ENCODE measurements at places on chromosomes 11 and 22.

DNA sequence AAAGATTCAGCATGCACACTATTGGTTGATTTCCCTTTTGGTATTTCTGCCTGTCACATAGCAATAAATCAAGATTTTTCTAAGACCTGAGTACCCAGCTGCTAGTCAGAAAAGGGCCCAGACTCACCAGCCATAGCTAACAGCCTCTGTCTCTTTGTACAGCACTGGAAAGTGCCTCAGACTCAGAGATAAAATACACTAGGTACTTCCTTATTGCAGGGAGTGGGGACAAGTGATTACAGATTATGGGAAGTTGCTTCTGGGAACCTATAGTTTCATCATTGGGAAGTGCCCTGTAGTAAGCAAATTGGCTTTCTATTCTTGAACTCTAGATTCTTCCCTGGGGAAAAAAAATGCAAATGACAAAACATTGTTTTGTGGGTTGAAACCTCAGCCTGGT is at the start of gene CASP5:
Gene CASP5 (minus strand): TSS at position 166 of the 400 bp plus-strand sequence. CDS start 32 bp downstream, at position 134.
- no peak for DNase-seq

GRCh38 chr11:69429716-69430491 is 51.6 kb upstream of the LINC01488 start:
- DNase-seq: no peak

DNA sequence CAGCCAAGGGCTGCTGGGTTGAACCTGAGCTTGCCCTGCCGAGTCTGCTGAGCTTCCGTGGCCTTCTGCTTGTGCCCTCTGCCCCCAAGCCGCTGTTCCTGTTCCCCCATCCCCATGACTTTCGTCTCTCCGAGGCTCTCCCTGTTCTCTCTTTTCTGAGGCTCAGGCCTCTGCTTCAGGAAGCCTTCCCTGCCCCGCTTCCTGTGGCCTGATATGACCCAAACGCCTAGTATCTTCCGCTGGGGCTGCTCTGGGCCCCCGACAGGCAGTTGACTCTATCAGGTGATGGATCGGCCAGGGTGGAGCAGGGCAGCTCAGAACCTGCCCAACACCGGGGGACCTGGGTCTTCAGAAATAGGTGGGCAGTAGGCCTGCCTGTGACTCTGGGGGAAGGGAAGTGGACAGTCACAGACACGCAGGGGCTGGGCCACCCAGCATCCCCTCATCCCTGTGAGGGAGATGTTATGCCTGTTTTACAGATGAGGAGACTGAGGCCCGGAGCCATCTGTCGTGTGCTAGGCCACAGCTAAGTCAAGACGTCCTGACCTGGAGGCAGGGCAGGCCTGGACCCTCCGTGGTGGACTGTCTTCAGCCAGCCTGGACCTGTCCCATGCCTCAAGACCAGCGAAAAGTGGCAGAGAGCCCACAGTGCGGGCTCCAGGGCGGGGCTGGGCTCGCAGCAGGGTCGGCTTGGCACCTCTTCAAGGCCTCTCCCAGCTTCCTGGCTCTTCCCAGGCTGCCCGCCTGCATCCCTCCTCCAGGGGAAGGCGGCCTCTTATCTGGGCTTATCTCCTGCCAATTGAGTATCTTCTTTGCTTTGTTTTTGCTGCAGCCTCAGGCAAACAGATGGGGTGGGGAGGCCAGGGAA is 16.2 kb downstream of the BAD start:
- DNase-seq: no peak

DNA sequence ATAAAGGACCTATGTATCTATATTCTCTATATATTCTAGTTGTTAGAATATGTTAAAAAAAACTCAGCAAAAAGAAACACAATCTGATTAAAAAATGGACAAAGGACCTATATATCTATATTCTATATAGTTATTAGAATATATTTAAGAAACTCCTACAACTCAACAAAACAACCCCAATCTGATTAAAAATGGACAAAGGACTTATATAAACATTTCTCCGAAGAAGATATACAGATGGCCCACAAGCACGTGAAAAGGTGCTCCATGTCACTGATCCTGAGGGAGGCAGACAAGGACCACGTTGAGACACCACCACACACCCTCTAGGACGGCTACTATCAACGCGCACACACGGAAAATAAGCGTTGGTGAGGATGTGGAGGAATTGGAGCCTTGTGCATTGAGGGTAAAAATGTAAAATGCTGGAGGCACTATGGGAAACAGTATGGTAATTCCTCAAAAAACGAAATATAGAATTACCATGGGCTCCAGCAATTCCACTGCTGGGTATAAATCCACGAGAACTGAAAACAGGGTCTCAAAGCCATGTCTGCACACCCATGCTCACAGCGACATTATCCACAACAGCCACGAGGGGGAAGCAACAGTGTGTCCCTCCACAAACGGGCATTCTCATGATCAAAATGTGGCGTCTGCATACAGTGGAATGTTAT is 22.7 kb downstream of the YPEL1 start:
- DNase-seq: peak; percentile 40

DNA sequence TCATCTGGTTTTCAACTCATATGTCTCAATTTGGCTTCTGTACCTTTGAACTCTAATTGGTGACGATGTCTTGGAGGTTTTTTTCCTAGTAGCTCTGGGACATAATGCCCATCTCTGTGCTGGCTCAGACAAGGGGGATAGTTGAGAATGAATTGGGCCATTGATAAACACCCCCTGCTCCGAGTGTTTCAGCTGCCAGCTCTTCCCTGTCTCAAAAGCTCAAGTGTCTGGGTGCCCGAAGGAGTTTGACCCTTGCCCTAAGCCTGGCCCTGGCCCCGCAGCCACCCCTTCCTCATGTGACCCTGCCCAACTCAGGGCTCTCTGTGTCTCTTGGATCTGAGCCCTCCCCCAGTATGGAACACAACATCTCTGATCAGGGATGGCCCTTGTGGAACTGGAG is 3.0 kb downstream of the INSC start:
- DNase-seq: no peak

- DNase-seq: no peak
Measured at GRCh38 chr11:117232911-117233409, 489 bp downstream of the RNF214 start.

- no peak for DNase-seq
Measured at GRCh38 chr11:101482556-101483124, 101.2 kb downstream of the TRPC6 start.

DNA sequence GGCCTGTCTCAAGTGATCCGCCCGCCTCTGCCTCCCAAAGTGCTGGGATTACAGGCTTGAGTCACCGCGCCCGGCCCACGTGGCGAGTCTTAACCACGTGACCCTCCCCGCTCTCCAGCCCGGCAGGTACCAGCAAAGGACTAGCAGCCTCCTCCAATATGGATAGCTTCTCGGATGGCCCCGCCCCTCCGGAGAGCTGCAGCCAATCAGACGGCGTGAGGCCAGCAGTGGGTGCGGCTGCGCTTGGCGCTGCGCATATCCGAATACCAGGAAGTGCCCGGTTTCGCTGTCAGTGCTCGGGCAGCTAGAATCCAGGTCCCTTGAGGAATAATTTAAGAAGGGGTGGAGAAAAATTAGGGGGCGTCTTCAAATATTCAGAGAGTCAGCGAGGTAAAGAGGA is 14.7 kb upstream of the PISD start:
- peak; percentile 94 for DNase-seq

DNA sequence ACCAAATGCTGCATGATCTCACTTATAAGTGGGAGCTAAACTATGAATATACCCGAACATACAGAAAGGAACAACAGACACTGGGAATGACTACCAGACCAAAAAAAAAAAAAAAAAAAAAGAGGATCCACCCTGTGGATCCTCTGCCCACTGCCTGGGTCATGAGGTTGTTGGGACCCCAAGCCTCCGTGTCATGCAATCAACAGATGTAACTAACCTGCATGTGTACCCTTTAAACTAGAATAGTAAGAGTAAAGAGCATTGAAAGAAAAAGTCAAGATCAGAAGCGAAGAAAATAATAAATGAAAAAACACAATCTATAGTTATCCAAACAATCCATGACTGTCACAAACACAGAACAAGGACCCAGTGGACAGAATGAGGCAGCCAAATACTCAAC is 109.5 kb upstream of the TOP3B start:
- no peak for DNase-seq

GRCh38 chr22:44534335-44534734 is 36.3 kb upstream of the RTL6 start:
- DNase-seq: no peak

GRCh38 chr11:130553306-130553705 is 104.9 kb downstream of the ADAMTS15 start:
- DNase-seq: no peak

- no peak for DNase-seq
Measured at GRCh38 chr11:110679323-110679975, 32.8 kb downstream of the ARHGAP20 start.

GRCh38 chr11:122207921-122208764 is 92.1 kb upstream of the BLID start:
- DNase-seq: no peak

DNA sequence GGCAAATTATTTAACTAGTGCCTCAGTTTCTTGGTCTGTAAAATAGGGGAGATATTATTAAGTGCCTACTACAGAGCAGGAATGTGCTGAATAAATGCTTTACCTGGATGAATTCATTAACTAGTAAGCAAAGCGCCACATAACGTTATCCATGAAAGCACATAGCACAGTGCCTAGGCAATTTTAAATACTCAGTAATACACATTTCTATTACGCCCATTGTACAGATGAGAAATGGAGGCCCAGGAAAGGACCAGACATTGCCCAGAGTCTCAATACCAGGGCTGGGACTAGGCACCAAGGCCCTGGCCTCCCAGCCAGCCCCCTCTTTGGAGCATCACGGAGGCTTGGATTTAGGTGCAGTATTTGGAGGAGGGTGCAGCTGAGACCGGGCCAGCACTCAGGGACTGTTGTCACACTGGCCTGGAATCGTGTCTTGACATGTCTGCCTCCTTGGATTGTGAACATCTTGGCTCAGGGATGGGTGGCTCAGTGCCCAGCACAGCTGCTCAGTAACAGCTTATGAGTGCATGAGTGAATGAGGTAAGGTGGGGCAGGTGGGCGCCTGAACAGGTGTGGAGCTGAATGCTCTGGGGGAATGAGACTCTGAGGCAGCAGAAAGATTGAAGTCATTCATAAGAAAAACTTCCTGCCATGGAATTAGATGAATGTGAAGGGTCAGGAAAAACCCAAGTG is 42.1 kb upstream of the TPBGL start:
- DNase-seq: no peak

- DNase-seq: no peak
Measured at GRCh38 chr11:65854161-65854592, 3.8 kb downstream of the CFL1 start.

GRCh38 chr11:123479048-123479837 is 49.2 kb downstream of the GRAMD1B start:
- DNase-seq: no peak
